ENCODE measurements at places on chromosomes 7 and 10.
A peak's percentile ranks its signal among the peaks of the same experiment; 100 is the strongest.

GRCh38 chr7:33185786-33186185 lies 56.4 kb downstream of the BBS9 start:
- DNase-seq, result peak; percentile 36

DNA sequence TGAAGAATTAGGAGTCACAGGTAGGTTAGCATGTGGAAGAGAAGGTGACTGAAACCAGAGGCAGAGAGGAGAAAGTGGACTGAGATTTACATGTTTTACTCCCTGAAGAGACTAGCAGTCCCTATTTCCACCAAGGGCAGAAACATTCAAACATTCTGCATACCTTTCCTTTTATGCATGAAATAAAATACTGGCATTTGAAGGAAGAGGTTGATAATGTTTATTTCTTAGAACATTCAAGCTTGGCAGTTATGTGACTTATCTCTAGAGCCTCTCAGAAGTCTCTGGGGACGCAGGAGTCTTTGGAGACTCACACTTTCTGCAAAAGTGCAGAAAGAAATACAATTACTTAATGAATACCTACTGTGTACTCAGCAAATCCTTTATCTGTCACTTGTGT lies 507.1 kb upstream of the C7orf33 start:
- DNase-seq, result no peak

DNA sequence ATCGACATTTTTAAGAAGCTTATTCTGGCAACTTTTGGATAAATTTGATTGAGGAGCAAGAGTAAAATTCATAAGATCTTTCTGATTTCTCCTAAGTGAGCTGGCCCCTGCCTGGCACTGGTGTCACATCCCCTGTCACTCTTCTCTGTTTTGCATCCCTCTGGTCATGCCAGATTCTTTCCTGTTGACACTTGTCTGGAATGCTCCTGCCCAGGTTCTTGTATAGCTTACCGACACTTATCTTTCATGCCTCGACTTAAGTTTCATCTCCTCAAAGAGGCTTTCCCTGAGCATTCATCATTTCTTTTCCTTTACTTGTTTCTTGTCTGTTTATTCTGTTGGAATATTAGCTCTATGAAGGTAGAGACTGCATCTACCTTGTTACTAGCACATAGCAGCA lies 22.2 kb upstream of the AASS start:
- DNase-seq, result no peak

DNA sequence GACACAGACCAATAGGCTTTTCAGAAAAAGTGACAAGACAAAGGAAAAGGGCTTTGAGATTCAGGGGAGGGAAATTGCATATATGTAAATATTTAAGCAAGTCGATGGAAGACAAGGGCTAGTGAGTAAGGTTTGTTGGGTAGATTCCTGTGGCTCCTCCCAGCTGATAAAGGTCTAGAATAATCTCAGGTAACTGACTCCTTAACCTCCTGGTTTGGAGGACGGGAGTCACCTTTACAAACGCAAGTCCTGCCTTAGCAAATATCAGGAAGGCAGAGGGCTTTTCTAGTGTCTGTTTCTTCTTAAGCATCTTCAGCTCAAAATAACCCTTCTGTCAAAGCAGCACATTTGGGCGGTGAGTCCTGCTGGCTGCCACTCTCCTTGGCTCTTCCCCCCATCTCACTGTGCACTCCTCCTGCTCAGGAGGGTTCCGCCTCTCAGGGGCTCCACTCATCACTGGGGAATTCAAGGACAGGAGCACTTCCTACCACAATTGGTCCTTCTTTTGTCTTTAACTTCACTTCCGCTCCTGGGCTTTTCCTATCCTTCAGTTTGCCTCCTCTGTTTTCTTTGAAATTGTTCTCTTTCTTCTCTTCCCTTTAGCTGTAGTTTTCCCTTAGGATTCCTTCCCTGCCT lies 496.3 kb upstream of the KLF6 start:
- DNase-seq, result no peak

GRCh38 chr7:98231493-98232262 lies 20.4 kb downstream of the TECPR1 start:
- DNase-seq, result no peak

- no peak for DNase-seq
Observed at GRCh38 chr10:2920637-2921036, 146.7 kb upstream of the PFKP start.

DNA sequence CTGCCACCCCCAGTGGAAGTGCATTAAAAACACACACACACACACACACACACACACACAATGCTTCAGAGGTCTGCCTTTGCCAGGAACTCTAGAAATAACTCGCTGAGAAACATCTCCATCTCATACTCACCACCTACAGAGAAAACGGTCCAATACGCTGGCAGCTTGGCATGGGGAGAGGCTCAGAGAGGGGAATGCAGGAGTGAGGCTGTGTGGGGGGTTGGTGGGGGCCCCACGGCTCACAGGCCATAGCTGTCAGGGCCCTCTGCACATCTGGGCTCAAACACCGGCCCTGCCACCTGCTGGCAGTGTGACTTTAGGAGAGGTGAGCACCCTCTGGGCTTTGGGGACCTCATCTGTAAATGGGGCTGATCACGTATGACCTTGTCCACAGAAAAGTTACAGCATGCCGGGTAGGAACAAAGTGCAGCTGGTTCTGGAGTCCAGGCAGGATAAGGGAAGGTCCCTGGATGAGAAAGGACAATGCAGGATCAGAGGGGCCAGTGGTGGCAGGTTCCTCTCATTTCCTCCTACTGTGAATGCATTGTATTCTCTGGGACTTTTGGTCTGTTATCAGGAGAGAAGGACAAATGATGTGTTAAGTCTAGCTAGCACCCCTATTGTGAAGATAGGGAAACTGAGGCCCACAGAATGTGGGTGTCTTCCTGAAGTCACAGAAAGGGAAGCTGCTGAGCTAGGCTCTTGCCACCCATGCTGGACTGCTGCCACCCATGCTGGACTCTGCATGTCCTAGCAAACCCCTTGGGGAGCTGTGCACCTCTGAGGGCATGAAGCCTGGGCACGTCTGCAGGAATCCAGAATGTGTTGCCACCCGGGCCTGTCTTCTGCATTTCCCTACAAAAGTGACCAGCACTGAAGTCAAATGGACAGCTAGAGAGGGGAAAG lies 404.6 kb downstream of the RPS24 start:
- DNase-seq, result no peak

GRCh38 chr10:23120001-23120934 lies 24.9 kb downstream of the MSRB2 start:
- no peak for DNase-seq

- no peak for DNase-seq
Observed at GRCh38 chr7:101363196-101363733, 590 bp downstream of the COL26A1 start.

- peak; percentile 93 for DNase-seq
Observed at GRCh38 chr10:101817337-101818118, 716 bp downstream of the OGA start.

- no peak for DNase-seq
Observed at GRCh38 chr10:78700413-78700812, 368.4 kb upstream of the ZMIZ1 start.

DNA sequence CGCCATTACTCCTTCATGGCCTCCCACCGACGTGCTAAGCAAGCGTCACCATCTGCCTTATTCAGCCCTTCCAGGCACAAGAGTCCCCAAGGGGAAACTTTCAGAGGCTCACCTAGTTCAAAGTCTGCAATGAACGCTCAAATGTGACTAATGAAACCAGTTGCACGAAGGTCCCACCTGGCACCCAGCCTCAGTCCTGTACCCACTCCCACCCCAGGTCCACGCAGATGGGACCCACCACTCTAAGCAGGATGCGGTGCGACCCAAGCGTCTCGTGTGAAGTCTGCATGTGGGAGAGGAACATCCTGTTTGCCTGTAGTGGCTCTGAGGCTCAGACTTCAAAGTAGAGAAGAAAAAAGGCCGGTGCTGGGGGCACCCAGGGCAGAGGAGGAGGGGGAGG lies 40.3 kb downstream of the RGS10 start:
- DNase-seq, result no peak

DNA sequence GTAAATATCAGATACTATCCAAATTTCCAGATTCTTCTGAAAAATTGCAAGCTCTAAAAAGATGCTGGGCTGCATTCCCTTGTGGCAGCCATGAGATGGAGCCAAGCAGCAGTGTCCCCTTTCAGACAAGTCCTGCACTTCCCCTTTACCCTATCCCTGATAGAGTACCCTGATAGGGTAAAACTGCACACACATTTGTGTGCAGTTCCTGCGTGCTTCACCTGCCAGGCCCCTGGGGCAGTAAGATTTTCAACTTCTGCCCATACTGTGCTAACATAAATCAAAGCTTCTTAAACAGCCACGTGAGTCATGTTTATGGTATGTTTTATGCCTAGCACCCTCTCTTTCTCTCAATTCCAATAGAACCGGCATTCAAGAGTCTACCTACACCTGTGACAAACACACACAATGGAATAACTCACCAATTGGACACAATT lies 52.2 kb downstream of the IFIT5 start:
- no peak for DNase-seq

- peak; percentile 6 for DNase-seq
Observed at GRCh38 chr10:130301021-130301892, 165.1 kb downstream of the GLRX3 start.

- DNase-seq, result no peak
Observed at GRCh38 chr7:107934991-107935770, 44.2 kb downstream of the DLD start.

DNA sequence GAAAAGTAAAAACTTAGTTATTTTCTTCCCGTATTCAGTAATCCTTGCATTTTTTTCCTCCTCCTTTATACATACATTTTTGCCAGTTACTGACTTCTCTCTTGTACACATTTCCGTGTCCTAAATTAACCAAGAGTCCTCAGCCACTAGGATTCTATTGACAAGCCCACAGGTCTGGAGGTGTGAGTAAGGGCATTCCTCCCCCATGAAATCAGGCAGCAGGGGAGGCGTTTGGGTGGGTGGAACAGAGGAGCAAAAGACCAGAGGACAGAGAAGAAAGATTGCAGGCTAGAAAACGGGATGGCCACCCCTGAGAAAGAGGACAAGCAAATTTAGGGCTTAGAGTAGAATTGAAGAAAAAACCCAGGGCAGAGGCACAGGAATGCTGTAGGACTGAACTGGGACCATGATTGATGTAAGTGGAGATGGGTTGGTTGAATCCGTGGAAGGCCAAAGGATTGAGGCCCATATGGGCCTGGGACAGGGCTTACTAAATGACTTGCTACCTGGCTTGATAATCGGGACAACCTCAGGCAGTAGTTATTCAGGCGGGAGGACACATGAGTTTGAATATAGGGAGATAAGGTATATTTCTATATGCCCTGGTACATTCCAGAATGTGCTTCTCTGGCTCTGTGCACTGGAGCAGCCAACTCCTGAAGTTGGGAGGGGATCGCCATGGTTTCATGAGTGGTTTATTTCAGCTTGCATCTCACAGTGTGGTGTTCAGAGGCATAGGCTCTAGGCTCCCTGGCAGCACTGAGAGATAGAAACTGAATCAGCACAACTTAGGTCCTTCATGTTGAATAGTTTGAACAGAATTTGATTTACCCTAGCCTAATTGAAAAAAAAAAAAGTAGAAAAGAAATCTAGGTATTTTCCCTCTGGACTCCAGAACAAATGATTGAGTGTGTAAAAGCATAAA lies 28.0 kb downstream of the IKZF1 start:
- DNase-seq, result no peak

DNA sequence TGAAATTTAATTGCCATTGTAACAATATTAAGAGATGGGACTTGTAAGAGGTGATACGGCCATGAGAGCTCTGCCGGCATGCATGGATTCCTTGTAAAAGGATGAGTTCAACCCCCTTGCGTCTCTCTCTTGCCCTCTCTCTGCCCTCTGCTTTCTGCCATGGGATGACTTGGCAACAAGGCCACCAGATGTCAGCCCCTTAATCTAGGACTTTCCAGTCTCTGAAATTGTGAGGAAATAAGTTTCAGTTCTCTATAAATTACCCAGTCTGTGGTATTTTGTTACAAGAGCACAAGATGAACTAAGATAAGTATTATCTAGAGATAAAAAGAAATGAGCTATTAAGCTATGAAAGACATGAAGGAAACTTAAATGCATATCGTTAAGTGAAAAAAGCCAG lies 145.7 kb upstream of the AHR start:
- DNase-seq, result no peak

GRCh38 chr10:71743089-71743838 lies 23.7 kb upstream of the C10orf105 start:
- DNase-seq, result no peak

All from spinal cord (tissue), 10 donors.